ENCODE measurements at places on chromosomes 1 and 21.
A peak's percentile ranks its signal among the peaks of the same experiment; 100 is the strongest.

DNA sequence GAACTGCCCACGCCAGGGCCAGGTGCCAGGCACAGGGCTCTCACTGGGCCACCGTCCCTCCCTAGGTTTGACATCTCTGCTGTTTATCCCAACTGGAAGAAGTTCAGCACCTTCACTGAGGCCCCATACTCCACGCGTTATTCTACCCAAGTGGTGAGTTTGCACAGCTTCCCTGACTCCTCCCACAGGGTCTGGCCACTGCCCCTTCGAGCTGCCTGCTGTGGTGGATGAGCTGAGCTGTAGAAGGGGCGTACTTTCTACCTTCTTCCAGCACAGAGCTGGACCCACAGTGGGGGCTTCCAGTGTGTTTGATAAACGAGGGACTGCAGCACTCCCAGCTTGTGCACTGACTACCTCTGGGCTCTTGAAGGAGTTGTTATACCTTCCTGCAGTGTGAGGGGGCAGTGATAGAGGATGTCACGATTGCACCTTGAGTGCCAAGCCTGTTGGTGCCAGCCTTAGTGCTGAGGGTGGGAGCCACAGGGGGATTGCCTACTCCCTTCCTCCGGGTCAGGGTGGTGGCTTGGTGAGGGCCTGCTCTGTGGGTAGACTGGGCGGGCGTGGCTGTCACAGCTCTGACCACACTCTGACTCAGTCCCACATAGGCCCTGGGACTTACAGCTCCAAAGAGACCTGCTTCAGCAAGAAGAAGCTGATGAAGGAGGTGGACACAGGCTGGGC, 5.9 kb upstream of the TTC22 start:
- DNase-seq, result no peak

DNA sequence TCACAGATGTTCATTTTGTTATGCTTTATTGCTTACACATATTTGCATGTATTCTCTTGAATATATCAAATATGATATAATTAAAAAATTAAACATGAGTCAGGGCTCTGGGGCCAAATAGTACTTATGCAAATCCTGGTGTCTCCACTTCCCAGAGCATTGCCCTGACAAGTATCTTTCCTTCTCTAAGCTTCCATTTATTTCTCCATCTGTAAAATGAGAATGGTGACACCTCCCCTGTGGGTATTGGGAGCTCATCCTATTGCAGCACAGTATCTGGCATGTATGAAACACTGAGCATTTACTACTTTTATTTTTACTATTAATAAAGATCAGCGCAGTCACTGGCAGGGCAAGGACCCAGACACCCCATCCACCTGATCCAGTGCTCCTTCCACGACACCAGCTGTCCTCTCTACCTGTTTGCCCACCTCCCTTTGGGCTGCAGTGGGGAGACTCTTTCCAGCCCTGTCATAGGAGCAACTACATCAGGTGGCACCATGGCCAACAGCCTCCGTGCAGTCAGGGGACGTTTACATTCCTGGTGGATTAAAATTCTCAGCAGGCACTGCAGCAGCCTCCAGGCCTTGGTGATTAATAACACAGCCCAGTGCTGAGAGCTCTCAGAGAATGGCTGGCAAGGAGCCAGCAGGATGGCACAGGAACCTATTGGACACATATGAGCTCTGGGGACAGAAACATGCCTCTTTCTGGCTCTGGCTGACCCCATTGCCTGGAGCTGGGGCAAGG, 113.0 kb downstream of the DMRTB1 start:
- DNase-seq, result peak; percentile 71

- no peak for DNase-seq
These were observed 156.8 kb downstream of the LEPR start for GRCh38 chr1:65577278-65577677.

GRCh38 chr1:206577626-206578025, 34.6 kb downstream of the EIF2D start:
- DNase-seq, result no peak

DNA sequence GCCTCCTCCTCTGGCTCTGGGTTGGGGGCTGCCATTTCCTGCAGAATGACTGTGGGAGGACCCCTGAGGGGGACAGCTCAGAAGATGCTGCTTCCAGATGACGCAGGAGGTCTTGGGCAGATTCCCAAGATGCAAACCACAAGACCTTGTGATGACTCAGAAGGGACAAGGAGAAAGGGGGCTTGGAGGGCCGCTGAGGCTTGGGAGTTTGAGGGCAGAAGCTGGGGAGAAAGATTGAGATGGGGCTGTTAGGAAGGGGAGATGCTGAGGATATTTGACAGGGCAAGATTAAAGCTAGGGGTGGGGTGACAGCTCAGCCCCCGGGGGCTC, 7.5 kb downstream of the PTPRU start:
- DNase-seq, result no peak

- peak; percentile 85 for DNase-seq
These were observed at the start of gene ETS2 for GRCh38 chr21:38805328-38806152. TSS of gene ETS2 (plus strand) at chr21:38805929. CDS start at chr21:38810035, 4,106 bp downstream.

GRCh38 chr1:21270086-21270689, 20.1 kb downstream of the ECE1 start:
- DNase-seq, result peak; percentile 69

- no peak for DNase-seq
These were observed 68.7 kb downstream of the KCNN3 start for GRCh38 chr1:154801234-154802011.

GRCh38 chr1:88891951-88892340, 579 bp upstream of the GTF2B start:
- peak; percentile 30 for DNase-seq

DNA sequence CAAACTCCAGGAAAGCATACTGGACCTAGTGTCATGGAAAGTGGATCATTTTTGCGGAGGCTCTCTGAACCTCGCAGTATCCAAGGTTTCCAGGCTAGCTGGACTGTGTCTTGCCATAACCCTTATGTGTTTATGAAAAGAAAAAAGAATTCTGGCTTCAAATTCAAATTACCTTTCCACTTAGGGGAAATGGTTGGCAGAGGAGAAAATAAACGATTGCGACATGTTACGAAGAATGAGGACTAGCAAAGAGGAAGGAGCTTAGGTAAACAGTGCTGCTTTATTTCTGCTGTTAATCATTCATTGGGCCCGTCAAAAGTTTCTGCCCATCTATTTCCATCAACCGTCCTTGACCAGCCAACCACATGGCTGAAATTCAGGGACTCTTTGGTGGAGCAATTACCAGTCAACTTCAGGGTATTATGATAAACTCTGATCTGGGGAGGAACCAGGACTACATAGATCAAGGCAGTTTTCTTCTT, at the start of gene C4BPA:
Gene C4BPA, plus strand, starts transcription at position 342 of the 482 bp plus-strand sequence. CDS start 8,793 bp downstream, outside the sequence.
- no peak for DNase-seq

GRCh38 chr1:89759036-89759435, 61.8 kb upstream of the LRRC8D start:
- no peak for DNase-seq

GRCh38 chr1:162193815-162194214, 124.3 kb downstream of the NOS1AP start:
- DNase-seq, result peak; percentile 47

DNA sequence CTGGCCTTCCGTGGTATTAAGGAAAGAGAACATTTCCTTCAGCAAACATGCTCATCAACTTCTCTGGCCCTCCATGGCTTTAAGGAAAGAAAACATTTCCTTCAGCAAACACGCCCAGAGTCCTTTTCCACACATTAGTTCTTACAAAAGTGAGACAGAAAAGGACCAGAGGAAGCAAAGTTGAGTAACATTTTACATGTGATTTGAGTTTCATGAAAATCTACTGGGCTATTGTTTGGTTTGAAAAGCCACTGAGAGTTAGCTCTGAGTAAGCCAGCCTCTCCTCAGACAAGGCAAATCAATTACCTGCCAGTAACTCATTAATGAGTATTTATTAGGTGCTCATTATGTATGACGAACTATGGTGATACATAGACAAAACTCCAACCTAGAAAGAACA, 78.0 kb downstream of the NID1 start:
- DNase-seq, result no peak

- DNase-seq, result no peak
These were observed 11.7 kb upstream of the FCMR start for GRCh38 chr1:206933333-206933945.

DNA sequence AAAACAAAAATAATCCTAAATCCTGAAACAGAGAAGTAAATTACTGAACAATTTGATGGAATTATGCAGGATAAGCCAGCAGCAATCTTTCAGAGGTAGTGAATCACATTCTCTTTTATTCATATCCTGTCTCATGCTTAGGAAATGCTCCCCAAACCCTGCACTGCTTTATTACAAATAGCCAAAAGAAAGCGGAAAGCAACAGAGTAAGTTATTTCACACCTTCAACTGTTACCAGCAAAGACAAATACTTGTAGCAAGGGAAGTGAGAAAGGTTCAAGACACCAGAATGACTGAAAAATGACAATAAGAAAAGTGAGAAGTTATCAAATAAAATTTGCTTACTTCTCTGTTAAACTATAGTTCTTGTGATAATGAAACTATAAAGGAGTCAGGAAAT, 6.2 kb downstream of the ZRANB2 start:
- DNase-seq, result no peak
